ENCODE measurements at places on chromosomes 1 and 21.

DNA sequence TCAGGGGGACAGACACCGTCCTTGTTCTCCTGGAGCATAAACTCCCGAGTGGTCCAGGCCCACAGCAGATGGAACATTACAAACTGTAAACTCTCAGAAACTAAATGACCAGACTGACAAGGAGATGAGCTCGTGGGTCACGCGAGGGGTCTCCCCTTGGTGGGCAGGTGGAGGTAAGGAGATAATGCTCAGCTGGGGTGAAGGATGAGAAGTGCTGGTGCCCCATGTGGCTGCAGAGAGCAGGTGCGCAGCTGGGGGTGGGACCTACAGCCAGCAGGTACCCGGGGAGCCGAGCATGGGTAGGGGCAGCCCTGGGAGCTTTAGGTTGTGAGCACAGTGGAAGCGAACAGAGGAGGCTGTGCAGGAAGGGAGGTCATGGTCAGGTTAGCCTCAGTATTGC lies 40.1 kb downstream of the AJAP1 start:
- DNase-seq = no peak

DNA sequence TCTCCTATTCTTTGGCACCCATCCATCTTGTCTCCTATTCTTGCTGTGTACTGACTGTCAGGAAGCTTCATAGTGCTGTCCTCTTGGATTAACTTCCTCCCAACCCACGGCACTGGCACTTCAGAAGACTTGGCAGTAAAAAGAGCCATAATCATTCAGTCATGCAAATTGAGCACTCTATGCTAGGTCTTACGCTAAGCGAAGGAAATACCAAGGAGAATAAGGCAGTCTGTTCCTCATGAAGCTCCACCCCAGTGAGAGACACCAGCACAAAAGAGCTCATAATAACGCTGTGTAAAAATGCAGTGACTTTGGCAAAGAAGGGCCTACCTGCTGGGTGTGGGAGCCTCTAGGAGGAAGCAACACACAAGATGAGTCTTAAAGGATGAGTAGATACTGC lies 67.1 kb downstream of the GFI1 start:
- DNase-seq = no peak

DNA sequence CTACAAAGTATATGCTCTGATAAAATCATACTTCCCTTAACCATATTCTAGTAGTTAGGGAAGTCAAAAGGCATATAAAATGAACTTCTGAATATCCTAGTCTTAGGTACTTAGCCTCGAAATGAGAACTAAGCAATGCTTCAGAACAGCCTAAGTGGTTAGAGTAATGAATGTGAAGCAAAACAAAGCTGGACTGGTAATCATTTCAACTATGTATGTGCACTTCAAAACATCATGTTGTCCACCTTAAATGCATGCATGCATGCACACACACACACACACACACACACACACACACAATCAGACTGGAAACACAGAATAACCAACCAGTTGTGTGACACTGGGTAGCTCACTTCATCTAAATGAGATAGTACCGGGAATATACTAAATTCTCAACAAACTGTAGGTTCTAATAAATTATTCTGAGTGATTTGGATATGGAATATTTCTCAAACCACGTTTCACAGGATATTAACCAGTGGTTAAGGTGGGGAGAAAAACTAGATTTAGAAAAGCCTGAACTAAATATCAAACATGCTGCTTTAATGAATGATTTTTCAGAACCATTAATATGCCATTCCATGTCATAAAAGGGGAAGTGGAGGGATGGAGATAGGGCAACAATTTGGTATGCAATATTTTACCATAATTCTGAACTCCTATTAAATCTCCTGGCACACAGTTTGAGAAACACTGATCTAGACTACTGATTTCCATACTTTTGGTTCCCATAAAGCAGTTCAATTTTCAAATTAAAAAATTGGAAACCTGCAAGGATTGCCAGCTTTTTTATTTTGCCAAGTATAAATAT lies 19.5 kb downstream of the RNF115 start:
- no peak for DNase-seq

- DNase-seq = no peak
Measured at GRCh38 chr1:100433563-100433962, 81.3 kb downstream of the CDC14A start.

GRCh38 chr1:193457676-193458075 lies 271.3 kb upstream of the B3GALT2 start:
- DNase-seq = no peak

GRCh38 chr1:35569936-35570335 lies 3.2 kb upstream of the TFAP2E start:
- DNase-seq = no peak

GRCh38 chr1:53265581-53265980 lies 27.3 kb upstream of the MAGOH start:
- no peak for DNase-seq

GRCh38 chr1:22418933-22419382 lies 32.7 kb upstream of the ZBTB40 start:
- no peak for DNase-seq

DNA sequence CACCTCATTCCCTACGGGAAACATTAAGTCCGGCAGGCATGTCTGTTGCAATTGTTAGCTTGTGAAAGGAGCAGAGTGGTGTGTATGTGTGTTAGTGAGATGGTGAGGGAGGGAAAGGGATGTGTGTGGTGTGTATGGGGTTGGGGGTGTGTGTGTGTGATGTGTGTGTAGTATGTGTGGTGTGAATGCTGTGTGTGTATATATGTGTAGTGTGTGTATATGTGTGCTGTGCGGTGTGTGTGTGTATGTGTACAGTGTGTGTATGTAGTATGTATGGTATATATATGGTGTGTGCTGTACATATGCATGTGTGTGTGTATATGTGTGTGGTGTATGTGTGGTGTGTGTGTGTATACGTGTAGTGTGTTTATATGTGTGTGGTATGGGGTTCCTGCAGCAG lies 20.8 kb upstream of the BLACAT1 start:
- DNase-seq = no peak

- no peak for DNase-seq
Measured at GRCh38 chr21:14353231-14353630, 29.7 kb downstream of the HSPA13 start.

DNA sequence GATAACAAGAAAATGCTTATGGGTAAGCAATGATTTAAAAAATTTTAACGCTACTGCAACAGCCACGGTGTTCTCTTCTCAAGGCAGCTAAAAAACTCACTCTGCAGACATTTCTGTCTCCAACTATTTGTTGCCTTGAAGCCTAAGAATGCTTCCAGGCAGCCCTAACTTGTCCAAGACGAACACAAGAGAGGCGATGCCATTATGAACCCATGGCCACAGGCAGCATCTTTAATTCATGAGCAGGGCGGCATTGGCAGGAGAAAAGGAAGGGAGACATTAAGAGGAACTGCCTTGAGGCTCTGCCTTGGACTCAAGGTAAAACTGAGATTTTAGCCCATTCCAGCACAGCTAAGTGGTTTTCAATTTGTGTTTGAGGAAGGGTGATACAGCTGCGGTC lies 67.5 kb downstream of the KCND3 start:
- DNase-seq = no peak

DNA sequence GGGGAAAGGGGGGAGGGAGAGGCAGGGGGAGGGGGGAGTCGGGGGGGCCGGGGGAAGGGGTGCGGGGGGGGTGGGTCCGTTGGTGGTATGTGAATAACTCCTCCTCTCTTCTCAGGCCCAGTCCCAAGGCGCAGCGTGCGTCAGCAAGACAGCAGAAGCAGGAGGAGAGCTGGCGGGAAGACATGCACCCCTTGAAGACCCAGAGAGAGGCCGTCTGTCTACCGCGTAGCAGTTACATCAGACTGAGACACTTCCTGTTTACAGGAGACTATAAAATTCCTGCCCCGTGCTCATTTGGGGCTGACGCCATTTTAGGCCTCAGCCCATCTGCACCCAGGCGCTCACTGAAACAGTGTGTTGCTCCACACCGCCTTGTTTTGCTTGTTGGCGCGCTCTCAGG lies 55.3 kb downstream of the SETD4 start:
- no peak for DNase-seq

GRCh38 chr1:16905868-16906702 lies 10.3 kb downstream of the RNU1-2 start:
- no peak for DNase-seq

DNA sequence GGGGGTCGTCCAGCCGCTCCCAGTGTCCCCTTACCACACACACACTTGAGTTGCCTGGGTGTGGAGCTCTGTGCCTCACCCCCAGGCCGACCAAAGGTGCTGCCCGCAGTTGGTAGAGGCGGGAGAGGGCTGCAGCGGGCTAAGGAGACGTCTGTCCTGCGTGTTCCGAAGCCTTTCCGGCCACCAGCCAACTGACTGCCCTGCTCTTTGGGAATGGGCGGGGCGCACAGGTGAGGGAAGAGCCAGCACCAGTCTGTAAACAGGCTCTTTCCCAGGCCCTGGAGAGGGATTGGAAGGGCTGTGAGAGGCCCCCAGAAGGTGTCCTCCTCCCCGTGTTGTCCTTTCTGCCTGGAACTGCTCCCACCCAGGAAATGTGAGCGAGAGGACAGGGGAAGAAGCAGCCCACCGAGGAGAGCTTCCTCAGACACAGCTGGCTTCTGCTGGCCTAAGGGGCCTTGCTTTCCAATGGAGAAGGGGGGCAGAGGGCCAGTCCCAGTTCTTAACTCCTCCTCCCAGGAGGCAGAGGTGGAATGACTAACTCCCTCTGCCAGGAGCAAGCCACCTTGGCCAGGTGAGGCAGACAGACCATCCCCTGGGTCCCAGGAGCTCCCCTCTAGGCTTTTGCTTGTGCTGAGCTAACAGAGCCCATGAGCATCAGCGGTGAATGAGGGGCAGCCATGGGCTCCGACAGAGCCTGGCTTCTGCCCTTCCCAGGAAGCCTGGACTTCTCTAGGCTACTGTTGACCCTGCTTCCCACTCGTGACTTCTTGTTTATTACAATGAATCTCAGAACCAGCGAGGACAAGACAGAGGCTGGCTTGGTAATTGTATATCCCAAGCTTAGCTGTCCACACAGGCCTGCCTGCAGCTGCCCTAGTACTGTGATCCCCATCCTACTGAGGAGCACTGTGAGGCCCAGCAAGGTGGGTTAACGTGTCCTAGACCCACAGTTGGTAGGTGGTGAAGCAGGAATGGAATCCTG lies 158.1 kb upstream of the COA6 start:
- DNase-seq = no peak

GRCh38 chr1:233614743-233615521 lies 1.0 kb downstream of the KCNK1 start:
- no peak for DNase-seq

GRCh38 chr1:110159168-110159567 lies 8.9 kb downstream of the SLC6A17 start:
- DNase-seq = no peak

- no peak for DNase-seq
Measured at GRCh38 chr1:150192012-150192411, 42.3 kb downstream of the PLEKHO1 start.

DNA sequence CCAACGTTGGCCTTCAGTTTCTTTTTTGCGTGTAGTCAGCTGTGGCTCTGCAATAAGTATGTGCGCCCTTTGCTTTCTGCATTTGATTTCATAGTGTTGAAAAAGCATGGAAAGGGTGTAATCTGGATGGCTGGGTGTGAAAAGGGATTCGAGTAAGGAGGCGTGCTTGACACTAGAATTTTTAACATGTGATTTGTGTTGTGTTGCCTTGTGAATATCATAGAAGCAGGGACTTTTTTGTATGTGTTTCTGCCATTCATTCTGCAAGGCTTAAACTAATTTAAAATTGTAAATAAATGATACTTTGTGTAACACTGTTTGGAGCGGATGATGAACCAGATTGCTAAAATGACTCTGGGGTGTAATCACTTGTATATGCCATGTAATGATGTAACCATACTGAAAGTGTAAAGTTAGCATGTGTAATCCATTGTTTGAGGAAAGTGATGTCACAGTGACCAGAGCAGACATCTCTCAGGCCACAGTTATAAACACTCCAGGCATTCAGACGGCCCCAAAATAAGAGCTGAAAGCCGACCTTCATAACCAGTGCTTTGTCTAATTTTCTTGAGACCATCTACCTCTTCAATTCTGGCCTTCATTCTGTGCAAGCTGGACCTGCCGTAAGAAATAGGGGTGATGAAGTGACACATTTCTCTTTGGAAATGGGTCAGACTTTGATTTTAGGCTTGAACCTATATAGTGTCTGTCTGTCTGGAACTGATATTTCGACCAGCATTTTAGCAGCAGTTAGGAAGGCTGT lies 618 bp downstream of the SH3BGR start:
- no peak for DNase-seq

DNA sequence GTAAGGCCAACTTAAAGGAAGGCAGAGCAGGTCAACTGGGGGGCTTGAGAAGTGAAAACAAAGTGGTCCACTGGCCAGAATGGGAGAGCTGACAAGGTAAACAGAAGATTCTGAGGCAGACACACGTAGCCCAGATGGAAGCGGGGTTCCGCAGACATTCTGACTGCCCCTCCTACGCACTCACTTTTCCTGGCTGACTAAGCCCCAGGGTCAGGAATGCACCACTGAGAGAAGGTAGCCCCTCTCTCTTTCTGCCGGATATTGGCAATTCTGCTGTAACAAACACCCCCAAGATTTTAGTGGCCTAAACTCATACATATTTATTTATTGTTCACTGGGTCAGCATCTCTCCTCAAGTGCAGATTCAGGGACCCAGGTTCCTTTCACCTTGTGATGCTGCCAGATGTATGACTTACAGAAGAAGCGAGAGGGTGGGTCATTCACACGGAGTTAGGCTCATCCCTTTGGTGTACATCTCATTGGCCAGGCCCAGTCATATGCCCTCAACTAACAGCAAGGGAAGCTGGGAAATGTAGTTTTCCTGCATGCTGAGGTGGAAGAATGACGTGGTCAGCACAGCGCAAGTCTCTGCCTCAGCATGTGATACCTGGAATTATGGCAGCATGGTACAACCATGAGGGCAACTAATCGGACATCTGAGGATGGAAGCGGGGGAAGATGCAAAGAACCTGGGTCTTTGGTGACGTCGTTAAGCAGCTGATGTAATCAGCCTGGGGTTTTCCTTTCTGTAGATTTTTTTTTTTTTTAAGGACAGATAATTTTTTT lies 43.4 kb upstream of the MRPS6 start:
- peak; percentile 40 for DNase-seq

- DNase-seq = no peak
Measured at GRCh38 chr21:37762606-37763005, 153.7 kb downstream of the KCNJ6 start.

GRCh38 chr1:78483903-78484302 lies 6.9 kb upstream of the PTGFR start:
- DNase-seq = no peak

DNA sequence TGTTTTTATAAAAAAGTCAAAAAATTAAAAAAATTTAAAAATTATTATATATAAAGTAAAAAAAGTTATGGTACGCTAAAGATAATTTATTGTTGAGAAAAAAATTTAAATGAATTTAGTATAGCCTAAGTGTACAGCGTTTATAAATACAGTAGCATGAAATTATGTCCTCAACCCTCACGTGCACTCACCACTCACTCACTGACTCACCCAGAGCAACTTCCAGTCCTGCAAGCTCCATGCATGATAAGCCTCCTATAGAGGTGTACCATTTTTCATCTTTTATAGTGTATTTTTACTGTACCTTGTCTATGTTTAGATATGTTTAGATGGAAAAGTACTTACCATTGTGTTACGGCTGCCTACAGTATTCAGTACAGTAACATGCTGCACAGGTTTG lies 5.1 kb downstream of the DISC1 start:
- DNase-seq = no peak

Data from stimulated activated CD4-positive, alpha-beta T cell treated with anti-CD3 and anti-CD28 coated beads, Interleukin-15, amount 100 ng/mL, for 48 hours (primary cell).